ENCODE measurements at places on chromosomes 7 and 10.

DNA sequence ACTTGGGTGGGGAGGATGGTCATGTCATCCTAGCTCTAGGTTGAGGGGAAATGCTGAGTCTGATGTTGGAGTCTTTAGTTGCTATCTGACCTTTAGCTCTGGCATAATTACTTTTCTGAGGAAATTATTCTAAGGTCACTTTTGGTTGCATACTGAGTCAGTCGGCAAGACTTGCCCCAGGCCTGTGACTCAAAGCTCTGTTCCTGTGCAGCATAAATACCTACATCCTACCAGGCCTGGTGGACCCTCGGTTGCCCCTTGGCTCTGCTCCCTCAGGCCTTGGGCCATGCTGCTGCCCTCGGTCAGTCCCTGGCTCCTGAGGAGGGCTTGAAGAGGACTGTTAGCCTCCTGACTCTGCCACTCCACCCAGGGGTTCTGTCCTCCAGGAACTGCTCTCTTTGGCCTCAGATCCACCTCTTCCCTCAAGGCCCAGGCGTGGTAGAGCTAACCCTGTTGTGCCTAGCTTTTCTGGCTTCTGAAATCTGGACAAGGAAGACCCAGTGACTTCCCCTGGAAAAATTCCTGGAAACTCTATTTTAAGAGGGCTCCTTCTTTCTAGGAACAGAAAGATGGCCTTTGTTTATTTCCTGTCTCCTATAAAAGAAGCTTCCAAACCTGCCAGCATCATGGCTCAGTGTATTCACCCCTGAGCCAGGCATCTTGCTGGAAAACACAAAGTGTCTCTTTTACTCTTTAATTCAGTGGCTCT, 71.2 kb downstream of the TMEM178B start:
- no peak for DNase-seq

DNA sequence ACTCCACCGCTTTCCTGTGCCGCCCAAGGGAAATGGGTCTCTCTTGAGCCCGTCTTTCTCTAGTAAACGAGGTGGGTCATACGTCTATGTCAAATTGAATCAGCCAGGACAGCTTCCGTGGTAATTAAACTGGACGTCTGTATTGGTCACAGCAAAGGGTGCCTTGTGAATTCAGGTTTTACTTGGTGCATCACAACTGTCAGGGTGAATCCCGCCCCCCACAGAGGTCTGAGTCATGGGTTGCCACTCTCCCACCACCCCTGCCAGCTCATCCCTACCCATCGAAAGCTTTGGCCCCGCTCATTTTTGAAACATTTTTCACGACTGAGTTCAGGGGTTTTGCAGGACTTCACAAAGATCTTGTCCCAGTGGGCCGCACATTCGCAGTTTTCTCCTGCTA, 8.0 kb upstream of the SP8 start:
- DNase-seq = no peak

DNA sequence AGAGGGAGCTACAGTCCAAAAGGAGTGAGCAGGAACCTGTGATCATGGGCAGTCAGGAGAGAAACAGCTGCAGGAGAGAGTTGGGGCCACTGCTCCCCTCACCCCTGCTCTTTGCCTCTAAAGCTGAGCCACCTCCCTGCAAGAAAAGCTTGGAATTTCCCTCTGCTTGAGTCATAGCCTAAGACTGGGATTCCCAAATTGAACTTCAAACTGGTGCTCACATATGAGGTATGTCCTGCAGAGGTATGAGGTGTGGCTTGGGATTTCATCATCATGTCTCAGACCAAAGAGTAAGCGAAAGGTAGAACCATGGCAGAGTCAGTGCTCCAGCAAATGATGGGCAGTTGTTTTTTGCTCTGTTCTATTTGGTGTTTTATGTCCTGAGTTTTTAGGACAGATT, 237.1 kb upstream of the NRP1 start:
- DNase-seq = no peak

DNA sequence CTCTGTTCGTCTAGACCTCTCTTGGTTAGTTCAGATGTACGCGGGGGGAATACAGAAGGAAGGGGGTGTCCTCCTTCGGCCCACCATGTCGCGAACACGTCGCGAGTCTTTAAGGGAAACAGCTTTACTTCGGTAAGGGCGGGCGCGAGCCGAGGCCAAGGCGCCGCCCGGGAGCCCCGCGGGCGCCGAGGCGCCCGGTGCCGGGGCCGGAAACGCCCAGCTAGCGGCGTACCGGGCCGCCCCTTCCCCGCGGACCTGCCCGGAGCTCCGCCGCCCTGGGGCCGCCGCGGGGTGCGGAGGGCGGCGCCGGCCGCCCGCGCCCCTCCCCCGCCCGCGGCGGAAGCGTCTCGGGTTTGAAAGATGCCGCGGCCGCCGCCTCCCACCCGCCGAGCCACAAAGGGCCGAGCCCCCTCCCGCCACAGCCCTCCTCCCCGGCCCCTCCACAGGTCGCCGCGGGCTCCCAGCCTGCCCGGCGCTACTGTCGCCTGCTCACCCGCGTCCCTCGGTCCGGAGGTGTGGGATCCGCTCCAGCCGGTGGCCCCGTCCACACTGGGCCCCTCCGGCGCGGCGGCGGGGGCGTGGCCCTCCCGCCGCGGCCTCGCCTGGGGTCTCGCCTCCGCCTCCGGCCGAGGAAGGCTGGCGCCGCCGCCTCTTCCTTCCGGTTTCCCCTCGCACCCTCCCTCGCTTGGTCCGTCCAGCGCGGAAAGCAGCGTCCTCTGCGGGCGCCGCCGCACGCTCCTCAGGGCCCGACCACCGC, at the start of gene KBTBD2:
TSS of gene KBTBD2 (minus strand) at position 718 of the 757 bp plus-strand sequence. CDS start 12,156 bp downstream, outside the sequence.
- DNase-seq = peak; percentile 85

DNA sequence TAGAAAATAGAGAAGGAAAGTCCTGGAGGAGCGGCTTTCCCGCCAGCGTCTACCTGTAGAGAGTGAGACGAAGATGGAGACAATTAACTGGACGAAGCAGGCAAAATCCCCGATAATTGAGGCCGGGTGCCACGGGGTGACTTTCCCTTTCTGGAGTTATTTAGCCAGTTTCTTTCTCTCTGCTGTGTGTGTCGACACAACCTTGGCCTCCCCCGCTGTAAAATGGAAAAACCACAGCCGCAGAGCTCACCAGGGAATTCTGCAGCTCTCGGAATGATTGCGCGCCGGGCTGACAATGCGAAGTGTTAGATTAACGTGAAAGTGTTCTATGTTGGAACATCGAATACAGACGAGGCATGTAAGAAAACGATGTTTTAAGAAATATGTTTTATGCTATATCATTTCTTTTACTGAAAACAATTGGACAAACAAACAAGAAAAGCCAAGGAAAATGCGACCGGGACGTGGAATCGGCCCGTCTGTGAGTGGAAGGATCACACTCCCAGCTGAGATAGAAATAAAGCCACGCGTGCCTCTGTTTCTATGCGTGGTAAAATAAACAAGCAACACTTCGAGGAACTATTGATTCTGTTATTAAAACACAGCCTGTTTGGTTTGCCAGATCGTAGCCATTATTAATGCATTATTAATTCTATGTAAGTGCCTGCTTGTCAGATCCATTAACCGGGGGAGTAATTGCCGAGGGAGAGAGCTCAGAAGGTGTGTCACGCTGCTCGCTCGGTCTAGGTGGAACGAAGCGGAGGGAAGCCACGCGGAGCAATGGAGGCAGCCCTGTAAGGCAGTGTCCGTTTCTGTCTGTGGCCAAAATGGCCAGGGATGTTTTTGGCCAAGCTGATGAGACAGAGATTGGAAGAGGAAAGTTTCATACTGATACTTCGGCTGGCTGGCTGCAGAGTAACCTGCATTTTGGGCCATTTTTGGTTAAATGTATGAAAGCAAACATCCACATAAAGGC, 129.4 kb downstream of the DNAJB6 start:
- DNase-seq = no peak

DNA sequence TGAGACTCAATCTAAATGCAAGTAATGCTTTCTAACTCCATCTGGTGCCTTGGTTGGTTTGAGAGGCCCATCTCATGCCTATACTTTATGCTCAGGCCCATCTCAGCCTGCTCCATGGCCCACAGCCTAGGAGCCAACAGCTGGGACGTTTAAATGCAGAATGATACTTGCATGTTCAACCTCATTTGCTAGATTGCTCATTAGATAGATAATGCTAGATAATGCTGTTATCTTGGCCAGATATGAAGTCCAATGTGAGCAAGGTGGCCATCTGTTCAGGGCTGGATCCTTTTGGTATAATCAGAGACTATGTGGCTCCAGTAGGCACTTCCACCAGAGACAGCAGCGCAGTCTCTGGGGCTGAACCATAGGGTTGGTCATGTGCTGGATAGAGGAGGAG, 321.6 kb upstream of the PHYHIPL start:
- DNase-seq = no peak

- DNase-seq = no peak
These were observed 46.5 kb downstream of the CTBP2 start for GRCh38 chr10:125113691-125114371.

- no peak for DNase-seq
These were observed 36.3 kb downstream of the HACD1 start for GRCh38 chr10:17580885-17581284.

- no peak for DNase-seq
These were observed 6.2 kb downstream of the PAXIP1 start for GRCh38 chr7:154996756-154997155.

DNA sequence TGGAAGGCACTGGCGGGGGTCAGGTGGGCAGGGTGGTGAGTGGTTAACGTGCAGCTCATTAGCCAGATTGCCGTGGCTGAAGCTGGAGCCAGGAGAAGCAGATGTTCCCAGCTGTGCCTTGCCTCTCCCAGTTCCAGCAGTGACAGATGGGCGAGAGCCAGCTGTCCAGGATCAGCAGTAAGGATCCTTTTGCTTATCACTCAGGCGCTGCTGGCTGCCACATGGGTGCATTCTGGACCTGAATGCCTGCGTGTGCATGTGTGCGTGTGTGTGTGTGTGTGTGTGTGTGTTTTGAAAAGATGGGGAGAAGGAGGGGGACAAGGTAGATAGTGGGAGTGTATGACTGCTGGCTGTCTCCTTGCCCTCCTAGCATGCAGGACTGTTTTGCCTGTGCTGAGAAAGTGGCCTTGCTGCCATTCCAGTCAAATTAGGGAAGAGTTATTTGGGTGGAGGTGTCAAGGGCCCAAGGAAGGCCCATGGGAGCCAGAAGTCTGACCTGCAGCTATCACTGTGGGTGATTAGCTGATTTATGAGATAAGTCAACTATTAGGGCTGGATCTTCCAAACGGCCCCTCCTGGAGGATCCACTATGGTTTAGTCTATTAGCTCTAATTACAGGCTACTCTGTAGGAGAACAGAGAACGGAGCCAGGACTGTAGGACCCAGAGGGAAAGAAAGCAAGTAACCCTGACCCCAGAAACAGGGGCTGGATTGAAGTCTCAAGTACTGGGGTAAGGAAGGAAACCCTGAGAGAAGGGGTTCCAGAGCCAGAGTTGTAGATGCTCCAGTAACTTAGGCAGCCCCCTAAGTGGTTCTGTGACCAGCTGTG, 3.3 kb downstream of the EPHA1 start:
- DNase-seq = no peak

GRCh38 chr10:119408969-119409371, 133.5 kb downstream of the RGS10 start:
- no peak for DNase-seq

GRCh38 chr7:42627626-42628025, 284.2 kb downstream of the C7orf25 start:
- no peak for DNase-seq

- DNase-seq = no peak
These were observed 501 bp downstream of the TFPI2 start for GRCh38 chr7:93890041-93890463.

- no peak for DNase-seq
These were observed 2.2 kb upstream of the KNDC1 start for GRCh38 chr10:133157662-133158436.

DNA sequence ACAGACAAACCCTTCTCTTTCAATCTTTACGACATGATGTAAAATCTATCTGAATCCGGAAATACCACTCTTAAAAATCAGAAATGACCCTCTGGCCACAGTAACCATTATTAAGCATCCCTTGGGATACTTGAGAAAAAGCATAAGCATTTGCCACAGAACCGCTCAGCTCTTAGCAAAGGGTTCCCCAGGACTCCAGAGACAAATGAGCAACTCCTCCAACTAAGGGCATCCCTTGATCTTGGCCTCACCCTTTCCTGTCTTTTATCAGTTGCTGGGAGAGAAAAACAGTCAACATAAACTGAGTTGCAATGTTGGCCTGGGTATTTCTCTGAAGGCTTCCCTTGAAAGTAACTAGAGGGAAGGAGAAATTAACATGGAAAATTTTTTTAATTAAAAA, 3.5 kb downstream of the PDLIM1 start:
- DNase-seq = no peak

- DNase-seq = no peak
These were observed 46.1 kb downstream of the ZNF467 start for GRCh38 chr7:149727053-149727898.

- no peak for DNase-seq
These were observed 25.3 kb downstream of the HK1 start for GRCh38 chr10:69303632-69304051.

- no peak for DNase-seq
These were observed 402.5 kb downstream of the RPS24 start for GRCh38 chr10:78436222-78436573.

DNA sequence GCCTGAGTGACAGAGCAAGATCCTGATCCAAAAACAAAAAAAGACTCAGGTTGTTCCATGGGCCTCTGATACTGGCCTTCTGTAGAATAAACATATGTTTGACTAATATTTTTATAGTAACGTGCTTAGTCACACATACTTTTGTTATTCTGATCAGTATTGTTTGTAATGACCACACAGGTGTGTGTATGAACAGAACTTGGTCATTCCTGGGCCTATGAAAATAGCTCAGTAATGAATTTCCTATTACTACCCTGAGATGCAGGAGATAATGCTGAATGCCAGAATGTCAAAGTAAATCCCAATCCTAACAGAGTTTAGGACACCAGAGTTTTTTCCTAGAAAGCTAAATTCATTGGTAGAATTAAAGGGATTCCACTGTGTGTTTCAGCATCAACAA, 108.7 kb downstream of the DOCK4 start:
- no peak for DNase-seq

- no peak for DNase-seq
These were observed 183.1 kb downstream of the GPAM start for GRCh38 chr10:112000466-112000865.

DNA sequence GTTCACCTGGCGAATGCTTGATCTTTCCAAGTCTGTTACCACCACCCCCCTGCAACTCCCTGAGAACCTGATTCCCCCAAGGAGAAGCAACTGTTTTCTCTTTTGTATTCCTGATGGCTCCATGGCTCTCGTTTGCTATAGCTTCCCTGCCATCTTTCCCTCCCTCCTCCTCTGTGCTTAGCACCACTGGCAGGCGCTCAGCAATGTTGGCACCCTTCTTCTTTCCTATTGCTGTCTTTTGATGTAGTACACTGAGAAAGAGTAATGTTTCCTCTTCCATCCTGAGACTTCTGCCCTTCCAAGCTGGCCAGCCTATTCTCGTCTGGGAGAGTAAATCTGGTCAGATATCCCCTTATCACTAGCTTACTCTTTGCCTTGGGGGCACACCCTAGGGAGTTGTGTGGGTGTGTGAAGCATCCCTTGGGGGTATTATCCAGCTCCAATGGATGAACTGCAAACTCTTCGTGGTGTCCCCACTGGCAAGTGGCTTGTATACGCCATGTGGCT, 74.0 kb downstream of the BMPER start:
- DNase-seq = no peak

DNA sequence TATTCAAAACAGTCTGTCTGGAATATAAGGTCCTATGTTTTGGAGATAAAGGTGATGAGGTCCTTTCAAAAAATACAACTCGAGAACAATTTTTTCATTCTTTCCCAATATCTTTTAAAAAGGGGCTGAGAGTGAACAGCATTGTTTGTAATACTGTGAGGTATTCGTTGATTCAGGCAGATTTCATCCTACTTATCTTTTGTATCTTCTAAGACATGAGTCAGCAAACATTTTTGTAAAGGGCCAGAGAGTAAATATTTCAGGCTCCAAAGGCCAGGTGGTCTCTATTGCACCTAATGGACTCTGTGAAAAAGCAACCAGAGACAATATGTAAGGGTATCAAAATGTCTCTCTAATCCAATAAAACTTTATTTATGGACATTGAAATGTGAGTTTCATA, 8.1 kb upstream of the ANK3 start:
- no peak for DNase-seq

All from NK-92 treated with Interleukin-12 subunit alpha and Interleukin-12 subunit beta, amount 100 ng/mL, for 24 hours (cell line).